Amniotic stem cell (primary cell): ENCODE measurements at places on chromosomes 12 and 14.
A peak's percentile ranks its signal among the peaks of the same experiment; 100 is the strongest.

DNA sequence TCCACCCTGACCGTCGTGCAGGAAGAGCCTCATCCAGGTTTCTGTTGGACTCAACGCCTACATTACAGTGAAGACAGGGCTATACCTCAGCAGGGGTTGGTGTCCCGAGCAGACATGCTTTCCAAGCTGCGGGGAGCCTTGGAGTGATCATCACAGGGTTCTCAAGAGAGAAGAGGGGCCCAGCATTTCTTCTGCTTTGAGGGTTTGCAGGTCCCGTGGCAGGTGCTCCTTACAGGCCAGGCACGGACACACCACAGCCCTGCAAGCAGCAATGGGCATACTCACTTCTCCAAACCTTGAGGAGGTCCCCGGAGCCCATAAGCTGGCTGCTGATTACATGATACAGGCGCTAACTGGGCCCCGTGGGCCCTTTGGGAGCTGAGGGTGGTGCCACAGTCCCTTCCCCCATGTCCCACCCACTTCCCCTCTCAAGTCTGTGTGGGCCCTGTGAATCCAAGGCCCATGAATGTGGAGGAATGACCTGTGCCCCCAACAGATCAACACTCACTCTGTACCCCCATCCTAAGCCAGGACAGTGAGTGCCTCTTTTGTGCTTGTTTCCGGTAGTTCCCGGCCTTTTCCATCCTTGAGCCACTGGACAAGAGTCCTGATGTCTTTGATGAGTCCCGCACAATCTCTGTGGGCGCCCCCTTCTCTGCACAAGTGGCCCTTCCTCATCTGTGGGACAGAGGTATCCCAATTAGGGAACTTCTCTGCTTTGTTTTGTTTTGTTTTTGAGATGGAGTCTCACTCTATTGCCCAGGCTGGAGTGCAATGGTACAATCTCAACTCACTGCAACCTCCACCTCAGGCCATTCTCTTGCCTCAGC lies 1.1 kb downstream of the AQP2 start:
- no peak for DNase-seq

DNA sequence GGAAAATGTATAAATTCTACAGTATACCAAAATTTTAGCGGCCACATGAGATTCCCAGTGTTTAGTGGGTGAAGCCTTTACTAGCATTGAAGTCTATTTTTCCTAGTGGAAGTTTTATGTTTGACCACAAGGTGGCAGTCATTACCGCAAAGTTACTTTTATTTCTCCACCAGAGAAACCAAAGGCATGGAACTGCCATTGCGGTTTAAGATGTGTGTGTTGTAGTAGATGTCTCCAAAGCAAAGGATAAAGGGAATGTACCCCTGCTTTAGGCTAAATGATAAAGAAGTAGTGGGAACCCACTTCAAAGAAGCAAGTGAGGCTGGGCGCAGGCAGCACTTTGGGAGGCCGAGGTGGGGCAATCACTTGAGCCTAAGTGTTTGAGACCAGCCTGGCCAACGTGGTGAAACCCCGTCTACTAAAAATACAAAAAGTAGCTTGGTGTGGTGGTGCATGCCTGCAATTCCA lies 140.5 kb downstream of the PRKCH start:
- peak; percentile 29 for DNase-seq

DNA sequence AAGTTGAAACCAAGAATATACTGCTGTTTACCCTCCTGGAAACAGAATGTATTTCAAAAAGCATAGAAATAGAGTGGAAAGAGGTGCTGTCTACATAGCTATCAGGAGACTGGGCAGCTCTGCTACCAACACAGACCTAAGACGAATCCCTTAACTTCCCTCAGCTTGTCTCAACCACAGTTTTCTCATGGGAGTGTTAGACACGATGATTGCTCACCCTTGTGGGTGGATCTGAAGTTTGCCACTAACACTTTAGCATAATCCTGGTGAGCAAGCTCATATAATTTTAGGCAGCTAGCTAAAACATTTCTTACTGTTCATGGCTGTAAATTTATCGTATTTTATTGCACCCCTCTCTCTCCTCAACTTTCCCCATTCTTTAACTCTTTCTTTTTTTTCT lies 38.5 kb downstream of the C12orf75 start:
- no peak for DNase-seq

GRCh38 chr14:65371784-65372183 lies 40.7 kb upstream of the FUT8 start:
- no peak for DNase-seq

DNA sequence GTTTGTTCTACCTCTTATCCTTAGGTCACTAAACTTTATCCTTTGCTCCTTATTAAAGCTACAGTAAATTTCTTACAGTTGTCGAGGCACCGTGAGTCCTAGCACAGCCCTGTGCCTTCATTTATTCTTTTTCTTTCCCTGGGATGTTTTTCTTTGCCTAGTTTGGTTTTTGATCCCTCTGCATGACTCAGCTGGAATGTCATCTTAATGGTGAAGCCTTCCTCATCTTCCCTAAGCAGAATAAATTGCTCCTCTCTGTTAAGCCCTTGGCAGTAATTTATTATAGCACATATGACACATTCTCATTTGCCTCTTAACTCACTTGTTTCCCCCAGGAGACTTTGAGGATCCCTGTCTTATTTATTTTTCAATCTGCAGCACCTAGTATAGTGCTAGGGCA lies 16.6 kb downstream of the ACTR10 start:
- no peak for DNase-seq

DNA sequence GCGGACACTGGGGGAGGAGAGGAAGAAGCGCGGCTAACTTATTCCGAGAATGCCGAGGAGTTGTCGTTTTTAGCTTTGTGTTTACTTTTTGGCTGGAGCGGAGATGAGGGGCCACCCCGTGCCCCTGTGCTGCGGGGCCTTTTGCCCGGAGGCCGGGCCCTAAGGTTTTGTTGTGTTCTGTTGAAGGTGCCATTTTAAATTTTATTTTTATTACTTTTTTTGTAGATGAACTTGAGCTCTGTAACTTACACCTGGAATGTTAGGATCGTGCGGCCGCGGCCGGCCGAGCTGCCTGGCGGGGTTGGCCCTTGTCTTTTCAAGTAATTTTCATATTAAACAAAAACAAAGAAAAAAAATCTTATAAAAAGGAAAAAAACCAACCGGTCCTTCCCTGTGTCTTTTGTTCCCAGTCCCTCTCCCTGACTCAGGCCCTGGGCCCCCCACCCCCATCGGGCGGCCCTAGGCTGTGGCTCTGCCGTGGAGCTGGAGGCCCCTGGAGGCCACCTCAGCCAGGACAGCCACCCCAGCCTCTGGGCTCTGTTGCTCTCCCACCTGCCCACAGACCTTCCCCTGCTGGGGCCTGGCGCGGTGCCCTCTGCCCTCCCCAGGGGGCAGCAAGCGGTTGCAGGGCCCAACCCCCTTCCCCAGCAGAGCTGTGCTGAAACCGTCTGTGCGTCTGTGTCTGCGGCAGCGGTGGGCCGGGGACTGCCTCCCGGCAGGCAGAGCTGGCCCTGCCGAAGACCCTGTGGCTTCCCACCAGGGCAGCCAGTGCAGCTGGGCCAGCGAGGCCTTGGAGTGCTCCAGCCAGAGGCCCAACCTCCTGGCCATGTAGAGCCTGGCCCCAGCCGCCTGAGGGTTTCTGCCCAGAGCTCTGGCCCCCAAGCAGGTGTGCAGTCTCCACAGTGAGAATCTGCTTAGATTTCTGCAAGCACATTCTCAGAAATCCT lies 4.0 kb upstream of the CRIP2 start:
- DNase-seq, result no peak

GRCh38 chr14:100703386-100704220 lies 23.1 kb upstream of the DLK1 start:
- DNase-seq, result no peak

GRCh38 chr12:99017971-99018370 lies 372.9 kb downstream of the APAF1 start:
- DNase-seq, result no peak

DNA sequence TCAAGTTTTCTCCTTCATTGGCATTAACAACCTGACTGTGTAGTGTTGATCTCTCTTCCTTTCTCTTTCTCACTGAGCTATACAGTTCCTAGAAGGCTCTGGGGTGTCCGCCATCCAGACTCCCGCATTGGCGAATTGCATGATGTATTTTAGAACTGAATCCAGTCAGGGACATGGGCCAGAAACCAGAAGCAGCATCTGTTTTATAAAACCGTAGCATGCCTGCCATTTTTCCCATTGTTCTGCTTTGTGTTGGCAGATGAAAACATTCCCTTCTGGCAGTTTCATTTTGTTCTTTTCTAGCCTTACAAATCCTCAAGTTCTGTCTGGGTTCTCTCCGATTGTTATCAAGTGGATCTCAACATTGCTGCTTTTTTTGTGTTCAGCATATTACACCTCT lies 268.3 kb upstream of the SEL1L start:
- no peak for DNase-seq

DNA sequence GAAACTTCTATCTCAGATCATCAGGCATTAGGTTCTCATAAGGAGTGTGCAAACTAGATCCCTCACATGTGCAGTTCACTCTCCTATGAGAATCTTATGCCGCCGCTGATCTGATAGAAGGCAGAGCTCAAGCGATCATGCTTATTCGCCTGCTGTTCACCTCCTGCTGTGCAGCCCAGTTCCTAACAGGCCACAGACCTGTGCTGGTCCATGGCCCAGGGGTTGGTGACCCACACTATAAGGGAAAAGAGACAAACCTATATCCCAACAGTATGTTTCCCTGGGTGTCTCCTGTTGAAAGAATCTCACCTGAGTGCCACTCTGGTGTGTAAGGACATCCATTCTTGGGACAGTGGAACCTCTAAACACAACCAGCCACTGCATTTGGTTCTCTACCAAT lies 186.3 kb downstream of the RIMBP2 start:
- no peak for DNase-seq

DNA sequence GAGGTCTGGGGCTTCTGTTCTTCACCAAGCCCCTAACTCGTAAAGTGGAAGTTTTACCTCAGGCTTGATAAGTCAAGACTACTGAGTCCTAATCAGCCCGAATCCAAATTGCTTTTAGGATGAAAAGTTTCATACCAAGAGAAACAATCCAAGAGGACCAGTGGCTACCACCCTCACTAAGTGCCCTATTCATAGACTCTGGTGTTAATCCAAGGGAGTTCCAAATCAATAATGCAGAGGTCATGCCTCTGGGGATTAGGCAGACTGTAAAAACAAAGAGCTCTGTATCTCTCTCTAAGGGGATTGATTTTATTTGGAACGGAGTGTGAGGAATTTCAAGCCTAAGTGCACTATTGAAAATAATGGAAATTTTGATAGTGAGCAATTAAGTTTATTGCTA lies 76.3 kb upstream of the LMNTD1 start:
- DNase-seq, result no peak

DNA sequence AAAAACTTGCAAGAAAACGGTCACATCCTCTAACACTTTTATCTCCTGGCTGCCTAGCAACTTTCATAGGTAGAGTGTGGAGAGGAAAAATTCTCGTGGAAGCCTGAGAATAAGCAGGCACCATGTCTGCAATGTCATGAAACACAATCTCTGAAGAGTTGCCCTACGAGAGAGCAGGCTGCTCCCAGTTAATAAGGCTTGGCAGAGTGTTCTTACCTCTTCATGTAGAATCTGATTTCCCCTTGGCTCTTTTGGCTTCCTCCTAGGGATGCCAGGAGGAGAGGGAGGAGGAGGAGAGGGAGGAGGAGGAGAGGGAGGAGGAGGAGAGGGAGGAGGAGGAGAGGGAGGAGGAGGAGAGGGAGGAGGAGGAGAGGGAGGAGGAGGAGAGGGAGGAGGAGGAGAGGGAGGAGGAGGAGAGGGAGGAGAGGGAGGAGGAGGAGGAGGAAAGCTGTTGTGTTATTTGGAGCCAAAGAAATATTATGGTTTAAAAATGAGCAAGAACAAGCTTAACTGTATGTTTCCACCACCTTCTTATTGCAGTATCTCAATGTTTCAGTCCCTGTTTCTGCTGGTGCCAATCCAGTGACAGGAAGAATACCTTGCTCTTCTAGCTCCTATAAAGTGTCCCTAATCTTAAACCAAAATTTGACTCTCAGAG lies 52.9 kb downstream of the EGLN3 start:
- DNase-seq, result no peak

GRCh38 chr14:55781046-55781445 lies 201.0 kb downstream of the KTN1 start:
- DNase-seq, result no peak

GRCh38 chr12:96422192-96422591 lies 22.0 kb upstream of the CDK17 start:
- no peak for DNase-seq
